ENCODE measurements at places on chromosomes 2 and 18.

GRCh38 chr2:5713101-5713500 lies 20.9 kb downstream of the SOX11 start:
- no peak for DNase-seq

DNA sequence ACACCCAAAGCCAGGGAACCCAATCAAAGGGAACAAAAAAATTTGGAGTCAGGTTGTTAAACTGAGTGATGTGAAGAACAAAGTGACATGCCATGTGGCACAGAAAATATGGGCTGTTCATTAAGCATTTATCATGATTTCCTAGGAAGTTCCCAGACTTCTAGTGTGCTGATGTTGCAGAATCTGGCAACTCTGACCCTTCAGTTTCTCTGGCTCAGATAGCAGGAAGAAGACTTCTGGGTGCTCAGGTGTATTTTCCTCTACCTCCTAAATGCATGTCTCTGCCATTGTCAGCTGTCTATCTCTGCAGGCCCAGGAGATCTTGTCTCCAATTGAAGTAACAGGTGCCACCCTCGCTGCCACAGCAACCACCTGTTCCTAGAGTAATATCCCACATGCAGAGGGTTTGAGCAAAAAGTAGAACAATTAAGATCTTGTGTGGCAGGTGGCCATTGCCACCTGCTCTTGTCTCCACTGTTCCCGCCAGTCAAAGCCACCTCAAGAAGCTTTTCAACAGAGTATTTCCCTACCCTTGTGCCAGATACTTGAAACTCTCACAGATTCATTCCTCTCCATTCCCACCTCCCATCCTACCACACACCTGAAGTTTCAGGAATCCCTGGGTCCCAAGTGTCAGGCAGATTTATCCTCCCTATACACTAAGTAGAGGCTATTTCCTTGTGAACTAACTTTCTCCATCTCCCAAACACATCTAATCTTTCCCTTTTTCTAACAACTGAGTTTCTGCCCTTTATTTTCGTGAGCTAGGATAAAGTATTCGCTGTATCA lies 533.7 kb upstream of the CHAC2 start:
- DNase-seq, result peak; percentile 31

GRCh38 chr2:169925968-169926367 lies 98.7 kb downstream of the UBR3 start:
- no peak for DNase-seq

DNA sequence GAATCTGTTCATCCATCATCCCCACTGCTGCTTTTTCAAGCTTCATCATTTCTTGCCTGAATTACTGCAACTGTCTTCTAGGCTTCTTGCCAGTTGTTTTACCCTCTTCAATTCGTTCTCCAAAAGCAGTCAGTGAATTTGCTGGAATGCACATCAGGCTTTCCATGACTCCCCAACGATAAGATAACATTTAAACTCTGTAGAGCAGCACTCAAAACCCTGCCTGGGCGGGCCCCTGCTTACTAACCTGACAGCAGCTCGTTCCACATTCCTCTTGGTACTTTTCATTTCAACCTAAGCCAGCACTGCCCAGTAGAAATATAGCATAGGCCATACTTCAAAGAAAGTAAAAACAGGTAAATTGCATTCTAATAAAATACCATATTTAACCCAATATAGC lies 342.9 kb downstream of the SUCLG1 start:
- no peak for DNase-seq

DNA sequence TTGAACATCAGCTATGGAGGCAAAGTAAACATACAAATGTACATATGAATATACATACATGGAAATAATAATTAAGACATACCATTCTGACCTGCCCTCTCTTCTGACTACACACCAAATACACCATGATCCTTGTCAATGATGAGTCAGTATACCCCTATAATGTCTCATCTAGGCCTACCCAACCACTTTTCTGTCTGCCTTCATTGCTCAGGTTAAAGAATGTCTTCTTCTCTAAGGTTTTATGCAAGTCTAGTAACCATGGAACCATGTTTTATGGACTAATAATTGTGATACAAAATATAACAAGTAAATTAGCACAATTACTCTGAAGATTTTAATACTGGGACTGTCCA lies 128.7 kb downstream of the NCKAP5 start:
- no peak for DNase-seq

- no peak for DNase-seq
Observed at GRCh38 chr2:40244251-40244650, 207.6 kb downstream of the SLC8A1 start.

DNA sequence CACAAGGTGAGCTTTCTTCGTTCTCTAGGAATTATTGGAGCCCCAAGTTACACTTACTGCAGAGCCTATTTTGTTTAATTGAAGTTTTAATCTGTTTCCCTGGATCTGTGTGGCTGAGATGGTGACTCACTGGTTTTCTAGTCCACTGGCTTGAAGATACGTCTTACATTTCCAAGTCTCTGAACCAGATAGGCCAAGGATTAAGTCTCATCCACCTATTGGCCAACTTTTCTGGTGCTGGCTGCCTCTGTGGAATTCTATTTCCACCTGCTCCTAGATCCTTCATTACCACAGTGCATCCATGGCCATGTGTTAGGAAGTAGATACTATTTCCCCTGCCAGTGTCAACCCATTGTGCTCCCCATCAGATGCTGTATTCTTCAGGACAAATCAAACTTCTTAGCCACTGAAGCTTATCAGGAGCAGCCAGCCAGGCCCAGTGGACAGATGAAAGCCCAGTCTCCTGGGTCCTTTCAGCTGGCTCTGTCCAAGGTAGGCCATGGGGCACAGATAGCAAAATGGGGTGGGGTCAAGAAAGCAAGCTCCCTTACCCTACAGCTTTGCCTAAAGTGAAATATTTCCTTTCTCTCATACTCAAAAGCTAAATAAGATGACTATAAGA lies 198.8 kb upstream of the TCF4 start:
- no peak for DNase-seq

All from NCI-H2171 (cell line).